ENCODE measurements at places on chromosomes 11 and 22.

DNA sequence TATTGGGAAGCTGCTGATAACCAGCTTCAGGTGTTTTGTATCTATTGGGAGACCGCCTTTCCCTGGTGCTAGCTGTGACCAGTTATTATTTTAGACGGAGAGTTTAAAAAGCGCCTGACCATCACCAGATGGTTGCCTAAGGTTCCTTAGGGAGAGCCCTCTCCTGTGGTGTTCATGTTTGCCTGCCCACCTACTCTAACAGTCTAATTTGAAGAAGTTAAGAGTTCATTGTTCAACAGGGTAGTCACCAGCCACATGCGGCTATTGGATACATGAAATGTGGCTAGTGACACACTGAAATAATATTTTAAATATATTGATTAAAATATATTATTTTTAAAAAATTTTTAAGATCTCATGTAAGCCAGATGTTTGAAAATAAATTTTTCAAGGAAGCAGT is 71.3 kb upstream of the SLN start:
- DNase-seq, result no peak

DNA sequence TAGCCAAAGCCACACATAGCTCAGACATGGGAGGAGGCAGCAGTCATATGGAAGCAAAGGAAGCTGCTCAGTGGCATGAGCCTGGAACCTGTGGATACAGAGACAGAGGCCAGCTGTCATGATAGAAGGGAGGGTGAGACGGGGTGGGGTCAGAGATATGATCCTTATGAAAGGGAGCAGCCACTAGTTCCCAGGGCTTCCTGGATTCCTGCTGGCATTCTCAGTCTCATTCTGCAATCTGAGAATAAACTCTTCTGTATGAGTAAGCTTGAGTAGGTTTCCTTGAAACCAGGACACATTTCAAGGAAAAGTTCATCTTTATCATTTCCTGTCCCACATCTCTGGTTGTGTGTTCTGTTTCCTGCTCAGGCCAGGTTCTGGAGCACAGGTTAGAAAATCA is 220.2 kb upstream of the SNX19 start:
- no peak for DNase-seq

- DNase-seq, result no peak
Observed at GRCh38 chr11:134025082-134025429, 43.8 kb upstream of the JAM3 start.

DNA sequence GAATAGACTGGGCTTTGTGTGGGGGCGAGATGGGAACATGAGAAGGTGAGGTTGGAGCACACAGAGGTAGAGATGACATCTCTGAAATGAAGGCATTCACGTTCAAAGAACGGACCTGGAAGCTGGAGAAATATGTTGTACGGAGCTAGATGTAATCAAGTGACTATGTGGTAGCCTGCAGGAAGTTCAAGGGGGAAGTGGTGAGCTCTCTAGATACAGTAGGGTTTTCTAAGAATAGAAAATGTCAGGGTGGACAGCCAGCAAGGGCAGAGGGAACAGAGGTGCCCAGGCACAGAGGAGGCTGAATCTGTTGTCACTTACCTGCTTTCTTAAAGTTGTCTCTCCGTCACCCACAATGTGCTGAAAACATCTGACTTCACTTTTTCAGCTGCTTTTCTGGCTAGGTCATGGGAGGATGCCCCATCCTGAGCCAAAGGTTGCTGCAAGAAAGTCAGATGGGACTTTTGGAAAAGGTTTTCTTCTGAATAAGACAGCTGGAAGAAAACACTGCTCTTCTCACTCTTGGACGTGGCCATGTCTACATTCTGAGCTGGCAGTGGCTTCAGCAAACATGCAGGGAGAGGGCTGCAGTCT is 171.5 kb upstream of the B3GAT1 start:
- DNase-seq, result no peak

GRCh38 chr11:10426475-10426874 is 28.6 kb upstream of the AMPD3 start:
- no peak for DNase-seq

DNA sequence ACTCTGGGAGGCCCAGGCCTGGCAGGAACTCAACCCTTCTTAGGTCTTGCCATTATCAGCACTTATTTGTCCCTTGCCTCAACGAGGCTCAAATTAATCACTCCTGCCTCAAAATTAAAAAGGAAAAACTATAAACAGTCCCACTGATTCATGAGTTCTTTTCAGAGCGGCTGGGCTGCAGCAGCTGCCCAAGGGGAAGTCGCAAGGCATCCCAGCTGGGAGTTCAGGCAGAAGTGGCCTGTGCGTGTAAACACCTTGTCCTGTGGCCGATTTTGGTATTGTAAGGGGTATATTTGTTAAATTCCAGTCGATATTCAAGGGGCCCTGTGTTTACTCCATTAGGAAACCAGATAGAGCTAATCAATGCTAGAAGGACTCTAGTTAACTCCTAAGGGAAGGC is 213.9 kb upstream of the CADM1 start:
- DNase-seq, result no peak

DNA sequence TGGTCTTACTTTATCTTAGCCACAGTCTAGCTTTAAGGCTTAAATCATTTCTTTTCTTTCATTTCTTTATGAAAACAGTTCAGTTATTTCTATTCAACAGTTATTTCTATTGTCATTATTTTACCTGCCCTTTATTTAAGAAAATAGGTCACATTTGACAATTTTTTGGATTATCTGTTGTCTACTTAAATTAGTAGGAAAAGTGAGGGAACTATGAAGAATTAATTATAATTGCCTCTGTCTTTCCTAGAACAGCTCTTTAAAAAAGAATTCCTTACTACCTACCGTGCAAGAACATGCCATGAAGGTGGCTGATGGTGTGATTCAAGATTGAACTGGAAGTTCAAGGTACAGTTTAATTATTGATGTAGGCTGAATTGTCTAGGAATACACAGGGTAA is at the start of gene OR4C6:
TSS of gene OR4C6 (plus strand) at position 301 of the 400 bp plus-strand sequence. CDS start 2,966 bp downstream, outside the sequence.
- no peak for DNase-seq

DNA sequence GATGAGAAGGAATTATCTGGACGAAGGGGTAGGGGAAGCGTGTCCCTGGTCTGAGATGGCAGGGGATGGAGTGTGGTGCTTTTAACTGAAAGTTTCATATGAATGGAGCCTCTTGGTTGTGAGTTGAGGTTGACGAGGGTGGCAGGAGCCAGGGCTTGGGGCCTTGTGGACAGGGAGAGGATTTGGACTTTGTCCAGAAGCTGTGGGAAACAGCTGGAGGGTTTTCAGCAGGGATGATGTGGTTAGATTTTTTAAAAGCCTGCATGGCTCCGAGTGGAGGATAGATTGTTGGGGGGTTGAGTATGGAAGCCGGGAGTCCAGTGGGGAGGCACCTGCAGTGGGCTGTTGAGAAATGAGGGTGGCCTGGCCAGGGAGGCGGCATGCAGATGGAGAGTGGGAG is 24.8 kb downstream of the MYO7A start:
- no peak for DNase-seq

DNA sequence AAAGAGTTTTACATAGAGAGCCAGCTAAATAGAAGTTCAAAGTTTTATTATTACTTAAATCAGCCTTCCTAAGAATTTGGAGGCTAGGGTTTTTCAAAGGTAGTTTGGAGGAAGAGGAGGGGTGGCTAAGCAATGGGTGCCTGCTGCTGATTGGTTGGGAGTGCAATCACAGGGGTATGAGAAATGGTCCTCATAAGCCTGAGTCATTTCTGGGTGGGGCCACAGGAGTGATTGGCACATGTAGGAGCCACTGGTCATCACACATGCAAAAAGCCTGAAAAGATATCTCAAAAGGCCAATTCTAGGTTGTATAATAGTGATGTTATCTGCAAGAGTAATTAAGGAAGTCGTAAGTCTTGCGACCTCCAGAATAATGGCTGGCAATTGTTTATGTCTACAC is 12.9 kb downstream of the OR51L1 start:
- no peak for DNase-seq

GRCh38 chr11:90867416-90867815 is 644.6 kb upstream of the CHORDC1 start:
- DNase-seq, result no peak

GRCh38 chr11:16610738-16611388 is 127.6 kb upstream of the C11orf58 start:
- DNase-seq, result no peak

- DNase-seq, result peak; percentile 72
Observed at GRCh38 chr11:75384438-75385080, 14.8 kb upstream of the RPS3 start.

DNA sequence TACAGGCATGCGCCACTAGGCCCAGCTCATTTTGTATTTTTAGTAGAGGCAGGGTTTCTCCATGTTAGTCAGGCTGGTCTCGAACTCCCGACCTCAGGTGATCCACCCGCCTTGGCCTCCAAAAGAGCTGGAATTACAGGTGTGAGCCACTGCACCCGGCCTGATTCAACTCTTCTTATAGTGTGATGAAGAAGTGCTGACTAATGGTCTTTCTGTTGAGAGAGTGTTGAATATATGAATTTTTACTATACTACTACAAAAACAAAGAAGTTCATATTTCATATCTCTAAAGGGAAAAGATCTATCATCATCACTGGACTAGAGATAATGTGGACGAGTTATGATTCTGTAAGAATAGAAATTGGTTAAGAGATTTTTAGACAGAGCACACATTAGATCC is 320.1 kb downstream of the SOX6 start:
- no peak for DNase-seq

- DNase-seq, result no peak
Observed at GRCh38 chr11:76984743-76985142, 49.5 kb upstream of the B3GNT6 start.

DNA sequence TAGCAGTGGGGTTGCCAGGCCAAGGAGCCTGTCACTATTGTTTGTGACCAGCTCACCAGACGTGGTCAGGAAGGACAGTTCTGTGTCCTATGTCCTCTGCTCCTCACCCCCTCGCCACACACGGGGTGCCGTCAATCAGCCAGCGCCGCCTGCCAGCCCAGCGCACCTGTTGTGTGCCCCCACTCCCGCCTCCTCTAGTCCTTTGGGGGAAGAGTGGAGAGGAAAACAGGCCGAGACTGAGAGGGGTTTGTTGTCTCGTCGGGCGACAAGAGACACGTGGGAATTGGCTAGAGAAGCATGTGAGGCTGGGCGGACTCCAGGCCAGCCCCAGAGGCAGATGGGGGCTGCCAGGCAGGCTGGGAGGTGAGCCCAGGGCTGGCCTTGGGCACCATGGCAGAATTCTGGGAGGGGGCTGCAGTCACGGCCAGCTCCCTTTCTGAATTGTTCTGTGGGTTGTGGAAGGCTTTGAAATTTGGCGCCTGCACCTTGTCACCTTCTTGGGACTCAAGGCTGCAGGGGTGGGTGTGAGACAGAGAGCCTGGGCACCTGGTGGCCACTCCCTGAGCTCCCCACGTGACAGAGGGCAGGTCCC is 3.1 kb upstream of the KCNQ1OT1 start:
- no peak for DNase-seq

- DNase-seq, result no peak
Observed at GRCh38 chr11:91932151-91932821, 292.3 kb upstream of the FAT3 start.

DNA sequence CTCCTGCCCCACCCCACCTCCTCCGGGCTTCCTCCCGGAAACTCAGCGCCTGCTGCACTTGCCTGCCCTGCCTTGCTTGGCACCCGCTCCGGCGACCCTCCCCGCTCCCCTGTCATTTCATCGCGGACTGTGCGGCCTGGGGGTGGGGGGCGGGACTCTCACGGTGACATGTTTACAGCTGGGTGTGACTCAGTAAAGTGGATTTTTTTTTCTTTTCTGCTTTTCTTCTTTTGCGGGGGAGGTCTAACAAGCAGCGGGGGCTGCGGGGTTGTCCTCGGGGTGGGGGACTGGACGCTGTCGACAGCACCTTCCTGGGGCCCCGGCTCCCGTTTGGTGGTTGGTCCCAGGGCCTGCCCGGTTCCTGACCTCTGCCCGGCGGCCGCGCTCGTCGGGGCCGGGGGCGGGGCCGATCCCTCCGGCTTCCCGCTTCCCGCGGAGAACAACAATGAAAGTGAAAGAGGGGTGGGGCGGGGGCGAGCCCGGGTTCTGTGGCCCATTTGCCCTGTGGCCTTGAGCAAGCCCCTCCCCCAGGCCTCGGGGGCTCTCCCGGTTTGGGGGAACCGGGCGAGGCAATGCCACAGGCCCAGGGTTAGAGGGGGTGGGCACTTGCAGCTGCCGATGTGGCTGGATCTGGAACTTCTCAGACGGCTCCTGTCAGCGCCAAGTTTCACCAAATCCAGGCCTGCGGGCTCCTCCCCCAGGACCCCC is 975 bp upstream of the MDK start:
- no peak for DNase-seq

DNA sequence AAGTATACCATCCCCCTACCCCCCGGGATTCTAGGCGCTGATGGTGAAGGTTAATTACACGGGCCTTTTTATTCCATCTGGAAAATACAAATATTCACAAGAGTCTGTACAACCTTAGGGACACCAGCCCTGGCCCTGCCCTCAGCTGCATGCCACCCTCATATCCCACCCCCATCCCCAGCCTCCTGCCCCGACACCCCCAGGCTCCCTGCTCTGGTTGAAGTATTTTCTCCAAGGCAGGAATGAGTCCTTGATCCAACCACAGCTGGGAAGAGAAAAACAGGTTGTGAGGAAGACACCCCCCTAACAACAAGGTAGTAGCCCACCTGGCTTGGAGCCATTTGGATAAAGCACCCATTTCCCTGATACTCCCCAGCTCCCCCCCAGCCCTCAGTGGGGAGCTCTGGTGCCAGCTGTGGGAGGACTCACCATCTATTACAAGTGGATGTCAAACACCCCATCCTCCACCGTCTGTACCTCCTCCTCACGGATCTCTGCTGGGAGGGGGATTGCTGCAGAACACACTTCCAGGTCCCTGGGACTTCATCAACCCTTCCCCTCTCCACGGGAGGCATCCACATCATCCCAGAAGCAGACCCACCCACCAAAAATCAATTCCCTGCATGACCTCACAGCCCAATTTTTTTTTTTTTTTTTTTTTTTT is 4.0 kb upstream of the NRXN2 start:
- DNase-seq, result no peak

Data from stimulated activated CD8-positive, alpha-beta memory T cell treated with anti-CD3 and anti-CD28 coated beads, Interleukin-15, amount 100 ng/mL, for 24 hours (primary cell).